ENCODE measurements at places on chromosomes 2 and 18. TPM values are rescaled to one million over a fixed set of nuclear protein-coding genes. Genes with fewer than 3 reads are reported as not detected.

DNA sequence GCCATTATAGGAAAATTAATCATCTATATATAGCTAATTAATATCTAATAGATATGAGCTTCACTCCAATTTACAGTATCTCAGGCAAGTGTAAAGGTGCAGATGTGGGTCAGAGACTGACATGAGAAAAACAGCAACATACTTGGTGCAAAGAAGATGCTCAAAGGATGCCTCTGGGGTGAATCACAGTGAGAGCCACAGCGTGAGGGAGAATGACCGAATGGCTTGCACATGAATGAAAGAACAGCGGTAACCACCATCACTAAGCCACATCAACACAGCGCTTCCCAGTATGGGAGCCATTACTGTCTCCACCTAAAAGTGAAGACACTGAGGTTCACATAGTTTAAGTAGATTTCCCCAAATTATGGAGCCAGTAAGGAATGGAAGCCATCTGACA is 423.4 kb upstream of the ID2 start:
- no peak for DNase-seq

GRCh38 chr2:58073008-58073407 is 26.4 kb downstream of the VRK2 start:
- DNase-seq: no peak

- peak; percentile 82 for DNase-seq
Measured at GRCh38 chr2:113240150-113240914, 38.4 kb downstream of the PAX8 start.

DNA sequence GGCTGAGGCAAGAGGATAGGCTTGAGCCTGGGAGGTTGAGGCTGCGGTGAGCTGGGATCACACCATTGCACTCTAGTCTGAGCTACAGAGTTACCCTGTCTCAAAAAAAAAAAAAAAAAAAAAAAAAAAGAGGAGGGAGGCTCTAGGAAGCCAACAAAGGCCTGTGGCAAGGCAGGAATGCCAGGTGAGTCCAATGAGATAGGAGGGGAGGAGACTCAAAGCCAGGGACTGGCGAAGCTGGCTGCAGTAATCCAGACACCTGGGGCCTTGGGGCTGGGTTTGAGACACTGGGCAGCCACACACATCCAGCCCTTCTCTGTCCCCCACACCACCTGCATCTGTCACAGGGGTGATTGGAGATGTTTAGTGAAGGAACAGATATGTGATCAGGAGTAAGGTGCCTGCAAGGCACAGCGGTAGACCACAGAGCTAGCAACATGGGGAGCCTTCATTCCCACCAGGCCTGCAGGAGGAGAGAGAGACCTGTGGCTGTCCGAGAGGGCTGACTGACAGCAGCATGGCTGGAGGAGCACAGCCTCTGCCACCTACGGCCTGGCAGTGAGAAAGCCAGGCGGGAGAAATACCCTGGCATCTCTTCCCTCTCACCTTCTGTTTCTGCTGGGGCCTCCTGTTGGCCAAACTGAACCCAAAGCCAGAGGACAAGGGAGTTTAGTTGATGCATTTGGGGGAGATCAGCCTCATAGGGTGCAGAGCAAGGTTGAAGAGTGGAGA is 9.5 kb downstream of the CHPF start:
- DNase-seq: no peak

DNA sequence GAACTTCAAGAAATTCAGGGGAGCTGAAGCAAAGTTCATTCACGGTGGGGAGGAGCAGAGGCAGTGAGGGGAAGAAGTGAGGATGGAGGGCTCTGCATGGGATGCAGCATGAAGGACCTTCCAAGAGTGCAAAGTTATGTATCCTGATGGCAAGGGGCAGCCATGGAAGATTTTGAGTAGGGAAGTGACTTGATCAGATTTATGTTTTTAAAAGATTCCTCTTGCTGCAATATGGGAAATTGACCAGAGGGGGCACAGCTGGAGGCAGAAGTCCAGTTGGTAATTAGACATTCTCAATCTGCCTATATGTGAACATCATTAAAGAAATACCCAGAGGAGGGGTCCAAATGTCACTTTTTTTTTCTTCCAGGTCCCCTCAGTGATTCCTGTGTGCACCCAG is 21.5 kb upstream of the ANXA4 start:
- no peak for DNase-seq

The CCDC148 gene
- total RNA-seq: 2.0 TPM

The PID1 gene
- total RNA-seq: 41.1 TPM
